ENCODE measurements at places on chromosomes 6 and 20.

- no peak for DNase-seq
Observed at GRCh38 chr6:128605961-128606360, 85.6 kb upstream of the PTPRK start.

- DNase-seq = no peak
Observed at GRCh38 chr20:7695635-7696034, 244.6 kb downstream of the HAO1 start.

DNA sequence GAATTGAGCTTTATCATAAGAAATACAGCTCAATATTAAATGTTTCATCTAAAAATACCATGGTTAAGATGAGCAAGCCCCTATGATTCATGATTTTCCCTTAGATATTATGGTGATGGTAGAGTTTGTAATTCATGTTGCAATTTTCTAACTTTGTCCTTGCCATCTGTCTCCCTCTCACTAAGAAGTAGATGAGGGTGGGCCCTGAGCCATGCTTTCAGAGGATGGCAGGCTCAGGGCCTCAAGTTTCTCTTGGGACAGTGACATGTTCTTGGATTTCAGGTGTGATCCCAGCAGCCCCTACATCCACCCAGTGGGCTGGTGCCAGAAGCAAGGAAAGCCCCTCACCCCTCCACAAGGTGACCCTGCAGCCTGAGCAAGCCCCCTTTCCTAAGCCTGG lies 25.6 kb downstream of the L3MBTL1 start:
- no peak for DNase-seq

GRCh38 chr6:108549741-108550140 lies 11.0 kb upstream of the FOXO3 start:
- no peak for DNase-seq

GRCh38 chr6:149752600-149753373 lies 3.2 kb downstream of the PCMT1 start:
- no peak for DNase-seq

Data from GM12865 (cell line).